ENCODE measurements at places on chromosomes 1 and 21.

DNA sequence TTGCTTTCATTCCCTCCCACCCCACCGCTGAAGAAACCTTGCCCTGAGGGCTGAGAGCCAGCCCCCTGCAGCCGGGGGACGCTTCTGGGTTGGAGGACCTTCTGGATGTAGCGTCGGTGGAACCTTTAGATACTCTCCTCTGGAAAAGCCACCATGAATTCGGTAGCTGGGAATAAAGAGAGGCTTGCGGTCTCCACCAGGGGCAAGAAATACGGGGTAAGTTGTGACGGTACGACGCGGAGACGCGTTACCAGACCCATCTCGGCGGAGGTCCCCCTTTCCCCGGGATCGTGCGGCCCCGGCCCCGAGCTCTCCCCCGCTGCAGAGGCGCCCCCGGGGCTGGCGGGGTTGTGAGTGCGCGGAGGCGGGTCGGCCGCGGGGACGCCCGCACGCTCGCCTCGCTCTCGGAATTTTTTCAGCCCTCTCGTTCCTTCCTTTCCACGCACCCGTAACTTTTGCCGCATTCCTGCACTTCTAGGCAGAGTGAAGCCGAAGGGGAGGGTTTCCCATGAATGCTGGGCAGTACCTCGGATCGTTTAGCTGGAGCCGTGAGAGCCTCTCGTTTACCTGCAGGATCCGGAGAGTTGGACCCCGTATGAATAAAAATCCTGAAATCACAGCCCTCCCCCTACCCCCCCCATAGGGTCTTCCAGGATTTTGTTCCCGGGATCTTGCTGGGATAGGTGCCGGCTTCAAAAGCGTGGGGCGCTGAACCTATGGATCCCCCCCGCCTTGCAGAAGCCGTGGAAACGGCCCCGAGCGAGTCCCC, 671 bp downstream of the KIF26B start:
- peak; percentile 32 for DNase-seq

- no peak for DNase-seq
Observed at GRCh38 chr1:59162665-59163064, 134.2 kb upstream of the FGGY start.

DNA sequence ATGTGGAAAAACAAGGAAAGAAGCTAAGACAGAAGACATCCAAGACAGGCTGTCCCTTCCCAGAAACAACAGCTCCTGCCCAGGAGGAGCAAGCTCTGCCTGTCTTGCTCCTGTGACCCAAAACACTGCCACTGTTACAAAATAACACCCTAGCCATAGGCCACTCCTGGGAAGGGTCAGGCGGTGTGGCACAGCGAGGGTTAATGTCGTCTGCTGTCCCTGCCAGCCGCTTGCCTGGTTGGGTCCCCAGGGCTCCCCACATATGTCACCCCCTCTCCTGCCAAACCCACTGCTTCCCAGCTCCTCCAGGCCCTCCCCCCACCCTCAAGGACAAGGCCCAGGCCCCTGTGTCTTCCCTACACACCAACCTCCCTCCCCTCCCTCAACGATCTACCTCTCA, 3.9 kb upstream of the NHLH1 start:
- no peak for DNase-seq

DNA sequence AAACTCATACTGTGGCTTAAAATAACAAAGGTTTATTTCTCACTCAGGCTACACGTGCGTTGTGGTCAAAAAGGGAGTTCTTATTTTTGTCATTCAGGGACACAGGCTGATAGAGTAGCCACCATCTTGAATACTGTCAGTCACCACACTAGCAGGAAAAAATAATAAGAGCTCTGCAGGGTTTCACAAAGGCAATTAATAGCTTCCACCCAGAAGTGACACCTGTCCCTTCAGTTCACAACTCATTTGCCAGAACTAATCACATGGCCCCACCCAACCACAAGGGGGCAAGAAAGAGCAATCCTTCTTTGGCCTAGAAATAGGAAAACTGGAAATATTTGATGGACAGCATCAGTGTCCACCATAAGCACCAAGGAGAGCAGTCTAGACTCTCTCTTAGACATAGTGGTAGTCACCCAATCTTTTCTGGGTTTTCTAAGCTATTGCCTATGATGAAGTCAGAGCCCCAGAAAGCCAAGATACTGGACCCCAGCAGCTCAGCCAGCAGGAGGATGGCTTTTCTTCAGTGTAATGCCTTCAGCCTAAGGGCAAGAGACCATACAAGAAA, 8.2 kb downstream of the HAPLN2 start:
- DNase-seq: peak; percentile 50

DNA sequence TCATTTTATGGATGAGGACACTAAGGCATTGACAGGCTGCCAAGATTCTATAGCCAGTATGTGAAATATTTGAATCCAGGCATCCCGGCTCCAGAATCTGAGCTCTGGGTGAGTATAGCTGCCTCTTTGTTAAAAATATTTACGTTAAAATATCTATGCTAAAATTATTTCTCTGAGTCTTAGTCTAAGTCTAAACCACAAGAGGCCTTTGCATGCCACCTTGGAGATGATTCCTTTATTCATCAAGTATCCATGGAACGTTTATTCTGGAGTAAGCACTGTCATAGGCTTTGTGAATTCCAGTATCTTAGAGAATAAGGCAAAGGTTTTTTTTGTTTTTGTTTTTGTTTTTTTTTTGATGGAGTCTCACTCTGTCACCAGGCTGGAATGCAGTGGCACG, 116.4 kb downstream of the GREM2 start:
- DNase-seq: no peak
